NCI-H1092 treated with DMSO at 0.1 percent for 48 hours (cell line): ENCODE measurements at places on chromosomes 4 and X.

DNA sequence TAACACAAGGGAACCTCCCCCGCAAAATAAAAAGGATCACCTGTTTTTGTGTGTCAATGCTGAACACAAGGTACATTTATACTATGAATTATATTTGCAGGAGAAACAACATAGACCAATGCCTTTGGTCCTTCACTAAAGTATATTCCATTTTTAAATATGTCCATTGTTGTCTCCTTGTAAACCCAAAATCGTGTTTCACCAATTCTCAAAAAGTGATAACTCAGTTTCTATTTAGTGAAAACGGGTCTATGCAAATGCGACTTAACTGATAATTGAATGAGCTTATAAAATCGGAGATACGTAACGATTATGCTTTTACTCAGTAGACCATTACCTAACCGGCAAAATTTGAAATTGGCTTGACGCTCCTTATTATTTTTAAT lies 2.1 kb downstream of the BRWD3 start:
- peak; percentile 38 for DNase-seq

GRCh38 chrX:109685656-109686078 lies 47.4 kb downstream of the ACSL4 start:
- no peak for DNase-seq

GRCh38 chr4:153592064-153592463 lies 92.0 kb upstream of the TLR2 start:
- DNase-seq, result no peak

DNA sequence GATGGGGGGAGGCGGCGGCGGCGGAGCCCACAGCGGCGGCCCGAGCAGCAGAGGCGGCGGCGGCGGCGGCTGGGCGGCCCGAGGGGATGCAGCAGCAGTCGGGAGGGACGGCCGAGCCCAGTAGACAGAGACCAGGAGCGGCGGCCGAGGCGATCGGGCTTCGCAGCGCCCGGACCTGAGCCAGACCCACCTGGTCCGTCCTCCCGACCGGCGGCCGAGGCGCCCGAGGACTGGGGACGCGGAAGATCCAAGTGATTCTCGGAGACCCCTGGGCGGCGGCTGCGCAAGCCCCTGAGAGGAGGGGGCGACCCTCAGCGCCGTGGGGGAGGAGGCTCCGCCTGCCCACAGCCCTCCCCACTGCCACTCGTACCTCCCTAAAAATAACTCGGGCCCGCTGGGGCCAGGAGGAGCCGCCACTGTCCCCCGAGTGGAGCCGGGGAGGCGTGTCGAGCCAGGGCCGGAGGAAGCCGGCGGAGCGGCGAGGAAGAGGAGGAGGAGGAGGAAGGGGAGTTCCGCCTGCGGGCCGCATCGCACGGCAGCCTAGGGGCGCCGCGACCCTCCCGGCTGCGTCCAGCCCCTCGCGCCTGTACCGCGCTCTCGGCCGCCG lies 608 bp downstream of the RAPGEF2 start:
- peak; percentile 53 for DNase-seq

DNA sequence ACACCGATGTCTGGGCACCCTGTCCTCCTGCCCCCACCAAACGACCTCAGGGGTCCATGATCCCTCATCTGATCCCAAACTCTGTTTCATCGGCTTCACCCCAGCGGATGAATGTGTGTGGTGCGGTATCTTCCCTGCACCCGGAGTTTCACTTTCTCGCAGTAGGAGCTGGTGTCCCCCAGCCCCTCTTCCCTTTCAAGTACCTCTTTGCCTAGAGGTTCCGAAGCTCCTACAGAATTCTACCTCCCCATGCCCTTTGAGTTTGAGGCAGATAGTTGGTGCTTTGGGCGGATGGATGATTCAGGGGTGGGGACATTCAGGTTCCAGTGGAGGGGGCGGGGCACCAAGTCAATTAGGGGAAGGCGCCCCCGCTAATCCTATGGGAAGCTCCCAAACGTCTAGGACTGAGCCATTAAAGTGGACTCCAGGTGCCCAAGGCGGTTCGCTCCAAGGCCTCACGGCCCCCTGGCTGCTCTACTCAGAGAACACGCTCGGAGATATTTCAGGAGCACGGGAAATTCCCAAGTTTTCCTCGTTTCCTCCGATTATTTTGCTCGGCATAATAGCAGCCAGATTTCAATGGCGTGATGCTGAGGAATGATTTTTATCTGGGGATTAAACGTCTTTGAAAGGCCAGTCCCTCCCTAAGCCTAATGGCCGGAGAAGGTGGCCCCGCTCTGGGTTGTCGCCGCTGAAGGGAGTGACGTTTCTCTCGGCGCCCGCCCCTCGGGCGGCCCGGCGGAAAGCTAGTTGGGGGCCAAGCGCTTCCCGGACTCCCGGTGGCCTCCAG lies 1.3 kb downstream of the MSX1 start:
- no peak for DNase-seq

GRCh38 chr4:169070071-169070894 lies 60.2 kb upstream of the CBR4 start:
- DNase-seq, result peak; percentile 24

DNA sequence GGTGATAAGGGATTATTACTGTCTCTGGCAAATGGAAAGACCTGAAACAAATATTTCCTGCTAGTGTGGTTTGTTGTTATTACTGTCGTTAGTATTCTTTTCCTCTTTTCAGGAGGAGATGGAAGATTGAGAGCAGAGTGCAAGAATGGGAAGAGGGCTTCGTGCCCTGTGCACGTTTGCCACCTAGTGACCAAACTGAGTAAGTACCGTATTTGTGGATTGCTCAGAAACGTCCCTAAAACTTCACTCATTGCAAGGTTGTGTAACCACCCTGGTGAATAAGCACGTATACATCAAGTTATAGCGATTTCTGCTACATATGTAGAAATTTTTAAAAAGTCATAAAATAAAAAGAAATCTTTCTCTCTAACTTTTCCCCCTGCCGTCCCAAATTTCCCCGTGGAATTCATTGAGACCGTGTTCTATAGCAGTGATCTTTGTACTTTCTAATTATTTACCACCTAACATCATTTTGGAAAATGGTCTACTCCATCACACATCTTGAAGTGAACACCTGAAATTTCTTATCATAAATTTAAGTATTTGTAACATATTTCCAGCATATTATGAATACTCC lies 24.3 kb downstream of the LINC00632 start:
- DNase-seq, result peak; percentile 4

- no peak for DNase-seq
Measured at GRCh38 chrX:103730796-103731493, 20.2 kb downstream of the TMEM31 start.

DNA sequence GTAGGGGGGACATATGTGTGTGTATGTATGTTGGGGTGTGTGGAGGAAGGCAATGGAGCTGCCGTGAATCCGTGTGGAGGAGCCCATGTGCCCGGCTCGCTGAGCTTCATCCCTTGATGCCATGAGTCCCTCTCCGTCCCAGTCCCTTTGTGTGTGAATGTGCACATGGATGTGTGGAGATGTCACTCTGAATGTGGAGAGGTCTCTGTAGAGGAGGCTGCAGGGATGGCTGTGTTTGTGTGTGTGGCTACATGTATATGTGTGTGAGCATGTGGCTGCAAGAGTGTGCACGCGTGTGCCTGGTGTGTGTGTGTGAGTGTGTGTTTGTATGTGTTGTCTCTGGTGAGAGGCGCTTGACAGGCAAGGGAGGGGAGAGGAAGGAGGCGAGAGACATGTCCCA lies 1.3 kb downstream of the DLG3 start:
- no peak for DNase-seq

- no peak for DNase-seq
Measured at GRCh38 chr4:100891808-100892207, 374.0 kb upstream of the EMCN start.

GRCh38 chrX:50081282-50081889 lies 119.4 kb downstream of the AKAP4 start:
- peak; percentile 48 for DNase-seq

GRCh38 chr4:158008551-158009218 lies 164.1 kb downstream of the GASK1B start:
- no peak for DNase-seq

DNA sequence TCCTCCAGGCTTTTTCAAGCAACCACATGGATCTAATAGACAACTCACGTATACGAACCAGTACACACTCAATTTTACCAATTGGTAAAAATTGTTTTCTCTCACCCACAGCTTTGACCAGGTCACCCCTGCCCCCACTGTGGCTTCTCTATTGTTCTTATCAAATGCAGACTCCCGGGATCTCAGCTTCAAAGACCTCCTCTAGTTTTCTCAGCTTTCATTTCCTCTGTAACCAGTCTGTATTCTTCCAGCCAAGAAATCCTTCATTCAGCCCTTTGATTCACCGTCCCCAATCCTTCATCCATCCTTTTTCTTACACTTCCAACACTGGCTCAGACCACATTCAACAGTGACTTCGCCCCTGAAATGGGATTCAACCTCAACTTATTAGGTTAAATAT lies 120.7 kb downstream of the CORIN start:
- DNase-seq, result no peak

DNA sequence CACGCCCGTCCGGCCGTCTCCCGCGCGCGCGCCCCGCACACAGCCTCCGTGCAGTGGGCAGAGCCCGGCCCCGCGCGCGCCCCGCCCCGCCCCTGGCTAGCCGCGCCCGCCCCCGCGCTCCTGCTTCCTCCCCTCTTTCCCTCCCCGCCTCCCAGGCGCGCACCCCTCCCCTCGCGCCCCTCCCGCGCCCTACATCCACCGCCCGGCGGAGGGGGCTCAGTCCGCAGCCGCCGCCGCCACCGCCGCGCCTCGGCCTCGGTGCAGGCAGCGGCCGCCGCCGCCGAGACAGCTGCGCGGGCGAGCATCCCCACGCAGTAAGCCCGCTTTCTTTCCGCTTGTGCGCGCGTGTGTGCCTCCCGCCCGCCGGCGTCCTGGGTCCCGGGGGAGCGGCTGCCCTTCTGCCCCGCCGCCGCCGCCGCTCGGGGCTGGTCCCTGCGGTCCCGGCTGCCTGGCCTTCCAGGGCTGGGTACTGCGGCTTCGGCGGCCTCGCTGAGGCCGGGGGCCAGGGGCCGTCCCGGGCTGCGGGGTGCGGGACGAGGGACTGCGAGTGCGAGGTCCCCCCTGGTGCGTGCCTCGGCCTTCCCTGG lies at the start of gene FHL1:
TSS of gene FHL1 (plus strand) at position 219 of the 587 bp plus-strand sequence.
- no peak for DNase-seq

- no peak for DNase-seq
Measured at GRCh38 chr4:107854356-107855022, 29.8 kb downstream of the SGMS2 start.

DNA sequence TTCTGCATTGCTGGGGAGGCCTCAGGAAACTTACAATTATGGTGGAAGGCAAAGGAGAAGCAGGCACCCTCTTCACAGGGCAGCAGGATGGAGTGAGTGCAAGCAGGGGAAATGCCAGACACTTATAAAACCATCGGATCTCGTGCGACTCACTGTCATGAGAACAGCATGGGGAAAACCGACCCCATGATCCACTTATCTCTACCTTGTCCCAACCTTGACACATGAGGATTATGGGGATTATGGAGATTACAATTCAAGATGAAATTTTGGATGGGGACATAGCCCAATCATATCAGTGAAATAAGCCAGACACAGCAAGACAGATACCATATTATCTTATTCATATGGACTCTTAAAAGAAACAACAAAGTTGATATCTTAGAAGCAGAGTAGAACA lies 134.9 kb downstream of the C4orf33 start:
- no peak for DNase-seq

- no peak for DNase-seq
Measured at GRCh38 chr4:105139646-105140045, 7.0 kb upstream of the TET2 start.

GRCh38 chr4:27023366-27023765 lies 162.7 kb downstream of the STIM2 start:
- DNase-seq, result no peak

DNA sequence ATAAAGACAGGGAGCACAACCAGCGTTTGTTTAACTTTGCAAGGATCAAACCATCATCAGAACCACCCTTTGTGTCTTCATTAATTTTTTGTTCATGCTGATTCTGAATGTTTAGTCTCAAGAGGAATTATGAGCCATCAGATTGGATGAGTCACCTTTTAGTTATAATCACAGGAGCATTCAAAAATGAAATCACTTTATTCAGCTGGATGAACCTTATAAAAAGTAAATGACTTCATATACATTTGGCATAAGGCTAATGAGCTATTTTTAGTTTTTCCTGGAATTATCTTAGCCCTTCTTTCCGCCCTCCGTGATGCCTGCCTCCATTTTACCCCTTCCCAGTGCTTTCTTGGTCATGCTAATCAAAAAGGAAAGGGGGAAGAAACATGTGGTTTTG lies 103.6 kb downstream of the SORBS2 start:
- no peak for DNase-seq

DNA sequence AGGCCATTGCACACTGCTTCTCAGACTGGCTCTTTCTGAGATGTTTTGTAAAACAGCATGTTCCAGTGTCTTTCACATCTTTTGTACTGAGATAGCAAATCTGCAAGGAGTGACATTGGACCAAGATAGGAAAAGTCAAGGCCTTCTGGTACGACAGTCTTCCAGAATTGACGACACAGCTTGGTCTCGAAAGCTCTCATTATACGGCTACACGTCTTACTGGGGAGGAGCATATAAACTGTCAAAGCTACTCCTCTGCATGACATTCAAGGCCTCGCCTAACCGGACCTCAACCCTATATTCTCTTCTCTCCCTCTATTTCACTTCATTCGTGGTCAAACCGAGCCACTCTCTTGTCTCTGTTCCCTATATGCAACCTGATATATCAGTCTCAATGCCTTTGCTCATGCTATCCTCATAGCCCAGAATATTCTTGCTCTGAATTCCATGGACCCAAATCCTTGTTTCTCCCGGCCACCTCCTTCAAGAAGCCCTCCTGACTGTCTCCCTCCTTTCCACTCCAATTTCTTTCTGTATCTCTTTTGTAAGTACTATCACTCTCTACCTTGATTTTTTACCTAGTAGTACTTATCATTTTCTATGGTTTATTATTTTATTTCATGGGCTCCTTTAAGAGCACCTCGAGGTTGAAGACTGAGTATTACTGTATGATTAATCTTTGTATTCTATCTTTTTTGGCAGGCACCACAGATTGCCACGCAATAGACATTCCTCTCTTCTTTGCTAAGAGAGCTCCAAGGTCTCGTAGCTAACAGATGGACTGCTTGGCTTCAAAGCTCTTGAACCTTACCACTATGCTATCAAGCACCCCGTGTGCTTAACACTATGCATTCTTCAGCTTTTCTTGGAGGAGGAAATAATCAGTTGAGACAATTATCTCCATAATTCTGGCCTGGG lies 35.1 kb downstream of the RBM47 start:
- no peak for DNase-seq

DNA sequence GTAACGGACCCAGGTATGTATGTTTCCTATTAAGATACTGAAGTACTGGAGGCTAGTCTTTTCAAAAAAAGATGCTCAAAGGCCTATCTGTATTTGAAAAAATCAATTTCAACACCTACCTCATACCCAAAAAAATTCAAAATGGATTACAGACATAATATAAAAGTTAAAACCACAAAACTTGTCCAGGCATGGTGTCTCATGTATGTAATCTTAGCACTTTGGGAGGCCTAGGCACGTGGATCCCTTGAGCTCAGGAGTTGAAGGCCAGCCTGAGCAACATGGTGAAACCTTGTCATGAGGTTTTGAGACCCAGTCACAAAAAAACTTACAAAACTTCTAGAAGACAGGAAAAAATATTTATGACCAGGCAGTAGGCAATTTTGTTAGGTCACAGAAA lies 16.7 kb downstream of the RBMX start:
- DNase-seq, result no peak

- no peak for DNase-seq
Measured at GRCh38 chrX:46589977-46590723, 16.6 kb downstream of the CHST7 start.

- no peak for DNase-seq
Measured at GRCh38 chrX:69238887-69239231, 73.6 kb upstream of the PJA1 start.

GRCh38 chrX:133670383-133670782 lies 255.1 kb upstream of the GPC4 start:
- peak; percentile 10 for DNase-seq
